ENCODE measurements at places on chromosomes 16 and 17.
A peak's percentile ranks its signal among the peaks of the same experiment; 100 is the strongest.

GRCh38 chr17:57668332-57668731 is 76.8 kb downstream of the CCDC182 start:
- DNase-seq = no peak

- DNase-seq = peak; percentile 21
Measured at GRCh38 chr17:35740997-35741931, 9.8 kb downstream of the RASL10B start.

- DNase-seq = no peak
Measured at GRCh38 chr16:11051879-11052808, 107.8 kb downstream of the CLEC16A start.

- DNase-seq = peak; percentile 96
Measured at GRCh38 chr16:2468725-2469398, 2.2 kb upstream of the NTN3 start.

DNA sequence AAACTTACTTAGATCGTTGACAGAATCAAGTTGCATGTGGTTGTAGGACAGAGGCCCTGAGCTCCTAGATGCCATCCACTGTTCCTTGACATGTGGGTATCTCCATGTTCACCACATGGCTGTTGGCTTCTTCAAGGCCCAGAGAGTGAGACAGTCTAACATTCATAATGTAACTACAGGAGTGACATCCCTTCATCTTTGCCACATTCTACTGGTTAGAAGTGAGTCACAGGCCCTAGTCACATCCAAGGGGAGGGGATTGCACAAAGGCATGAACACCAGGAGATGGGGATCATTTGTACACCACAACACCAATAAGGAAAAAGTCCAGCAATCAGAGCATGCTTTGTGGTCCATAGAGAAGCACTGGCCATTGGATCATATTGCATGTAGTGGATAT is 56.6 kb downstream of the WSCD1 start:
- DNase-seq = no peak

GRCh38 chr16:47236716-47237115 is 93.0 kb upstream of the NETO2 start:
- DNase-seq = no peak

- DNase-seq = no peak
Measured at GRCh38 chr17:36602924-36603384, 1.6 kb downstream of the MRM1 start.

DNA sequence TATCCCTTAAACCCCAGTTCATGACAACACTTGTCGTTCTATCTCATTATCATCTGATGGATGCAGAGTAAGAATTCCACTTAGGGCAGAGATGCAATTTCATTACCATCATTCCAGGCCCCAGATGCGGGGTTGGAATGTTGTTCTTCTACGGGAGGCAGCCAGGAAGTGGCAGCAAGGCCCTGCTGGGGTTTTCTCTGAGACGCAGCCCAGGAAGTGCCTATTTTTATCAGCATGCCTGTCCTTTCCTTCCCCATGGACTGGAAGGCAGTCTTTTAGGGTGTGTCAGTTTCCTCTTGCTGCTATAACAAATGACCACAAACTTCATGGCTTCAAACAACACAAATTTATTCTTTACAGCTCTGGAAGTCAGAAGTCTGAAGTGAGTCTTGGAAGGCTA is 246.6 kb upstream of the DYNLRB2 start:
- DNase-seq = no peak

- DNase-seq = no peak
Measured at GRCh38 chr17:27665549-27665948, 34.6 kb downstream of the LGALS9 start.

- DNase-seq = no peak
Measured at GRCh38 chr17:6666077-6666521, 14.5 kb downstream of the C17orf100 start.

DNA sequence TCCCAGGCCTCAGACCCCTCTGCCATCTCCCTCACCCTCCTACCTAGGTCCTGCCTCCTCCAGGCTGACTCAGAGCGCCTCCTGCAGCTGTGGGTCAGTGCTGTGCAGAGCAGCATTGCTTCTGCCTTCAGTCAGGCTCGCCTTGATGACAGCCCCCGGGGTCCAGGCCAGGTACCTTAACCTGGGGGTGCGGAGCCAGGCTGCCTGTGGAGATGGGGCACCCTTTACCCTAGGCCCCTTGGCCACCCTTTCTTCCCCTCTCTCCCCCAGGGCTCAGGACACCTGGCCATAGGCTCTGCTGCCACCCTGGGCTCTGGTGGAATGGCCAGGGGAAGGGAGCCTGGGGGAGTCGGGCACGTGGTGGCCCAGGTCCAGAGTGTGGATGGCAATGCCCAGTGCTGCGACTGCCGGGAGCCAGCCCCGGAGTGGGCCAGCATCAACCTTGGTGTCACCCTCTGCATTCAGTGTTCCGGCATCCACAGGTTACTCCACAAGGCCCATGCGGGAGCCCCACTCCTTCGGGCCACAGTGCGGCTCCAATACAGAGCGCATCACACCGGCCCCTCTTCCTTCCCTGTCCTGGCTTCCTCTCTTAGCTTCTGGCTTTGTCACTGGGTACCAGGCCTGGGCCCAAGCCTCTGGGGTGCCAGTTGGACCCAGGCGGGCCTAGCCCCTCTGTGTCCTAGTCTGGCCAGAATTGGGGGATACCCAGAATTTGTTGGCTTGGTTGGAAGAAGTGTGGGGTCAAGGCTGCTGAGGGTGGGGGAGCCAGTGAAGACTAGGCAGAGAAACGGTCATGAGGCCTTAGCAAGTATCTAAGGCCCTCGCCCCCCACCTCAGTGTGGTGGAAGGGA is 5.0 kb upstream of the KCTD11 start:
- DNase-seq = no peak

DNA sequence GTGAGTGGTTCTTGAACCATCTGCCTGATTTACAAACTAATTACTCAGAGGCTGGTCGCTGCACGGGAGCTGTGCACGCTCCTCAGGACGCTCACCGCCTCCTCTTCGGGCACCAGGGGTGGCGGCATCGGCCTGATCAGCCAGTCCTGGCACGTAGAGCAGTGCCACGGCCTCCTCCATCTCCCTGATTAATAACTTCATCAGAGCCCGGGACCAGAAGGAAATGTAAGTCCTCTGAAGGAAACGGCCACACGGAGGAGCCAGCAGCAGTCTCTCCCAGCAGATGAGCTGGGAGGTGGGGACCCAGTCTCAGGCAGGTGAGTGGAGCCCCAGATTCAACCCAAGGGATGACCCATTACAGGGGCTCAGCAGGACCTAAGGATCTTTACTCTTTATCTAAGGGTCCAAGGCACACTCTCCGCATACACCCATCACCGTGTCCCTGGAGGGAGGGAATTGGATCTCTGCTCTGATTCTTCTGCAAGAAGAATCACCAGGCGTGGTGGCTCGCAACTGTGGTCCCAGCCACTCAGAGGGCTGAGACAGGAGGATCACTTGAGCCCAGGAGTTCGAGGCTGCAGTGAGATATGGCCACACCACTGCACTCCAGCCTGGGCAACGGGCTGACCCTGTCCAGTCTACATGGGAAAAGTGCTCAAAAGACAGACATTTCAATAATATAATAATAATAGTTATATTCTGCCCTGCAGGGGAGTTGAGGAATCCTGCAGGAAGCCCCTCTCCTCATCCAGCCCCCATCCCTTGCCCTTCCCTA is 366.5 kb downstream of the SEC14L1 start:
- no peak for DNase-seq

GRCh38 chr16:7511549-7512260 is 179.1 kb downstream of the RBFOX1 start:
- no peak for DNase-seq

- DNase-seq = no peak
Measured at GRCh38 chr16:50932348-50932935, 190.6 kb downstream of the CYLD start.

- no peak for DNase-seq
Measured at GRCh38 chr16:58155839-58156238, 26.7 kb upstream of the CFAP20 start.

GRCh38 chr17:2905269-2905668 is 109.0 kb downstream of the RAP1GAP2 start:
- no peak for DNase-seq

GRCh38 chr16:89230255-89230654 is 12.8 kb downstream of the ZNF778 start:
- DNase-seq = no peak

DNA sequence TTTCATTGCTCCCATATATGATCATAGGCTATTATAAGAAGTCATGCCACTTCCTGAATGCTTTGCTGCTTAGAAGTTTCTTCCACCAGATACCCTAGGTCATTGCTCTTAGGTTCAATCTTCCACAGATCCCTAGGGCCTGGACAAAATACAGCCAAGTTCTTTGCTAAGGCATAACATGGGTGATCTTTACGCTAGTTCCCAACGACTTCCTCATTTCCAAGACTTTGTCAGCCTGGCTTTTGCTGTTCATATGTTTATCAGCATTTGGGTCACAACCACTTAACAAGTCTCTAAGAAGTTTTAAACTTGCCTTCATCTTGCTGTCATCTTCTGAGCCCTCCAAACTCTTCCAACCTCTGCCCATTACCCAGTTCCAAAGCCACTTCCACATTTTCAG is 20.1 kb upstream of the DLX3 start:
- no peak for DNase-seq

GRCh38 chr16:19393226-19394111 is 24.2 kb upstream of the TMC5 start:
- DNase-seq = no peak

GRCh38 chr16:84360170-84360569 is 8.2 kb upstream of the ATP2C2 start:
- DNase-seq = no peak

- DNase-seq = no peak
Measured at GRCh38 chr16:80974649-80975376, 31.9 kb downstream of the CMC2 start.

DNA sequence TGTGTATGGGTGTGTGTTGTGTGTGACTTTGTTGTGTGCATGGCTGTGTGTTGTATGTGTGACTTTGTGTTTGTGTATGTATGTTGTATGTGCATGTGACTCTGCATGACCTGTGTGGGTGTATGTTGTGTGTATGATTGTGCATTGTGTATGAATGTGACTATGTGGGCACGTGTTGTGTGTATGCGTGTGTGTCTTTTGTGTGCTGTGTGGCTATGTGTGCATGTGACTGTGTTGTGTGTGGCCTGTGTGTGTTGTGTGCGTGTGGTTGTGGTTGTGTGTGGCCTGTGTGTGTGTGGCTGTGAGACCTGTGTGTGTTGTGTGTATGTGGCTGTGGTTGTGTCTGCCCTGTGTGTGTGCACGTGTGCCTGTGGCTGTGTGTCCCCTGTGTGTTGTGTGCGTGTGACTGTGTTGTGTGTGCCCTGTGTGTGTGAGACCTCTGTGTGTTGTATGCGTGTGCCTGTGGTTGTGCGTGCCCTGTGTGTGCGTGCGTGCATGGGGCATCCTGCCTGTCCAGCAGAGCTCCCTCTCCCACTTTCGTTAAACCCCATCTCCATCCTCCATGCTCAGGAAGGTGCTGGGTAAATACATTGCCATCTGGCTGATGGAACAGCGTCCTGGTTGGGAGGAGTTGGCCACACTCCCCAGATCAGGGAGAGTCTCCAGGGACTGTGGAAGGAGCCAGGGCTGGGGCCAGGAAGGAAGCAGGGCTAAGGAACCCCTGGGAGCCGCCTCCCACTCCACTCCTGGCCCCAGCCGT is 90.1 kb upstream of the GSE1 start:
- DNase-seq = no peak

DNA sequence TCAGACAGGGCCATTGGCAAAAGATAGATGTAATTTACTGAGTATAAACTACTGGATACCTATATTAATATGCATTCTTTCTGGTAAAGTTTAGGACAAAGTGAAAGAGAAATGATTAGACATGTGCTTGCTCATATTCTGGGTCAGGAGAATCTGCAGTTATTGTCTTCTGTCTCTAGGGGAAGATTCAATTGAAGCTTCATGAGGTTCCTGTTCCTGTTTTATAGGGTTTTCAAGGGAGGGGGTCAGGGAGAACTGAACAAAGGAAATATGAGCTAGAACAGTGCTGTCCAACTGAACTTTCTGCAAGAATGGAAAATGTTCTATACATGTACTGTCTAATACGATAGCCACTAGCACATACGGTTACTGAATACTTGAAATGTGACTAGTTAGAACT is 59.3 kb upstream of the CORO6 start:
- DNase-seq = no peak

DNA sequence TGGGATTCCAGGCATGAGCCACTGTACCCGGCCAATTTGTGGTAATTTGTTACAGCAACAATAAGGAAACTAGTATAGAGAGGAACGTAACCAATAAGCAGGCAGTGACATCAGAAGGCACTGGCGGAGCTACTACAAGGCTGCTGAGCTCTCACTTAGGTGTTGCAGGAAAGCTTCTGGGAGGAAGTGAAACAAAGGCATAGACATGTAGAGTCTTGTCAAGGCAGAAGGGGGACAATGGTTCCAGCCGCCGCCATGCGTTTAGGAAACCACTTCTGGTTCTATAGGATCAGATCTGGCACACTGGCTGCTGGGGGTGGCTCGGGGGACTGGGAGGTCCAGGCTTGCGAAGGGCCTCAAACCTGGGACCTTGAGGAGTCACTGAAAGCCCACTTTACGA is 9.4 kb upstream of the CPSF4L start:
- no peak for DNase-seq

DNA sequence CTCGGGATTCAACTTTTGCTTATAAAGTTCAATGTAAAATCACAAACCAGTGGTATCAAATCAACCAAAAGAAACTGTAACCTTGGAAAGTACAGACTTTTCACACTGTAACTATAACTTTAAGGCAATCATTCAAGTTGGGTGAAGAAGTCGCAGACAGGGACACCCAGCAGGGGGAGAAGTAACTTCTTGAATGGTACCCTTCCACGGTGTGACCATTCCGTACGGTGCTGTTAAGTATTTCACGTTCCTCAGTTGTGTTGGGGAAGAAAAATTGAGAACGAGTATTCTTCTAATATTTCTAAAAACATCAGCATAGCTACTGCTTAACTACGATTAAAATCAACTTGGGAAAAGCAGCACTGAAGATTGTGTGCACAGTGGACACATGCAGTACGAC is 55.8 kb downstream of the MYH10 start:
- DNase-seq = no peak

- DNase-seq = no peak
Measured at GRCh38 chr17:20271011-20271610, 196.2 kb downstream of the LGALS9B start.

- DNase-seq = no peak
Measured at GRCh38 chr17:59761385-59762048, 54.1 kb downstream of the VMP1 start.

DNA sequence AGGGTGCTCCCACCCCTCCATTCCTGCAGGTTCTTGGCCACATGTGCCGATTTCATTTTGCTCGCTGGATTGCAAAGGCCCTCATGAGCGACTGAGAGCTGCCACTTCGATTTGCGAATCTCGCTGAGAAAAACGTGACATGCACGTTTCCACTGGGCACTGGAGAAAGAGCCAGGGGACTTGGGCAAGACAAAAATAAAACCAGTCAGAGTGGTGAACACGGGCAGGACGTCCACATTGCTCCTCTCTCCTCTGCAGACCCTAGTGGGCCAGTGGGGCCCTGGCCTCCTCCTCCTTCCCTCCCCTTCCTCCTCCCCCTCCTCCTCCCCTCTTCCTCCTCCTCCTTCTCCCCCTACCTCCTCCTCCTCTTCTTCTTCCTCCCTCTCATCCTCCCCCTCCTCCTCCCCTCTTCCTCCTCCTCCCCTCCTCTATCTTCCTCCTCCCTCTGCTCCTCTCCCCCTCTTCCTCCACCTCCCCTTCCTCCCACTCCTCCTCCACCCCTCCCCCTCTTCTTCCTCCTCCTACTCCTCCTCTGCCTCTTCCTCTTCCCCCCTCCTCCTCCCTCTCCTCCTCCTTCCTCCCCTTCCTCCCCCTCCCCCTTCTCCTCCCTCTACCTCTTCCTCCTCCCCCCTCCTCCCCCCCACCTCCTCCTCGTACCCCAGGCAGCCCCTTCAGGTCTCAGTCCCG is 28.1 kb upstream of the ENPP7 start:
- DNase-seq = no peak

All from NCI-H2107 (cell line).